Stimulated activated CD8-positive, alpha-beta memory T cell treated with anti-CD3 and anti-CD28 coated beads, Interleukin-7, amount 100 ng/mL, for 24 hours (primary cell): ENCODE measurements at places on chromosomes 3 and 15.

GRCh38 chr15:101027920-101028319 is 108.8 kb downstream of the LRRK1 start:
- DNase-seq, result no peak

DNA sequence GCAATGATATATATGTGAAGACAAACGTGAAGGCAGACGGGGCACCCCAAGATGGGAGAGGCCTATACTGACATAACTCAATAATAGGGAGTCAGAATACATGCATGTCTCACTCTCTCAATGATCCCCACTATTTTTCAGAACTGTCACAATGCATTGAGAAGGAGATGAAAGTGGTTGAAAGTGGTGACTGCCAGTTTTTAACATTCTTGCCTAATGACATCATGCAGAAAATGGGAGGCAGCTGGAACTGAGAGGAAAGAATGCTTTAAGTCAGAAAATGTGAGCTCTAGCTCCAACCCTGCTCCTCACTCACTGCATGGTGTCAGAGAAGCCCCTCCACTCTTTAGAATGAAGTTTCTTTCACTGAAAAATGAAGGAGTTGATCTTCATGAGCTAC is 55.3 kb upstream of the P2RY1 start:
- DNase-seq, result no peak

DNA sequence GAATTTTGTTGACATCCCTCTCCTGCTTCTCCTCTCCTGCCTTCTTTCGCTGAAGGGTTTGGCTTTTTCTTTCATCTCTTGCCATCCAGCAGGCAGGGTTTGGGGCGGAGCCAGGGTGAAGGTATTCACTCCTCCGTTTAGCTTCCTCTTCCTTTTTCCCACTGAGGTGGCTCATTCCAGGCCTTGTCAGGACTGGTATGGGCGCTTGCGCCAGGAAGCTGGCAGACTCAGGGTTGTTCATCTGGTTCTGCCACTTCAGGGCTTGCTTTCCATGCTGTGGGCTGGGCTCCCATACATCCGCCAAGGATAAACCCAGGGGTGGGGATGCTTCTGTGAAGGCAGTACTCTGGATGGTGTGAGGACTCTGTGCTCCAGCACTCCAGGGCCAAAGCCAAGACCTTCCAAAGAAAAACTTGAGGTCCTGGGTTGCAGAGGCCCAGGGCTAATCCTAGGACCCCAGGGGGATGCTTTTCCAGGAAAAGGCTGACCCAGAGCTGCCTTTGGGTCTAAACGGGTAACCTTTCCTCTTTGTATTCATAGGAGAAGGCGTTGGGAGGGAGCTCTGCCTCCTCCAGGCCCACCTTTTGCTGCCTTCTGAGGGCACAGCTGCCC is 7.7 kb upstream of the AMOTL2 start:
- no peak for DNase-seq

DNA sequence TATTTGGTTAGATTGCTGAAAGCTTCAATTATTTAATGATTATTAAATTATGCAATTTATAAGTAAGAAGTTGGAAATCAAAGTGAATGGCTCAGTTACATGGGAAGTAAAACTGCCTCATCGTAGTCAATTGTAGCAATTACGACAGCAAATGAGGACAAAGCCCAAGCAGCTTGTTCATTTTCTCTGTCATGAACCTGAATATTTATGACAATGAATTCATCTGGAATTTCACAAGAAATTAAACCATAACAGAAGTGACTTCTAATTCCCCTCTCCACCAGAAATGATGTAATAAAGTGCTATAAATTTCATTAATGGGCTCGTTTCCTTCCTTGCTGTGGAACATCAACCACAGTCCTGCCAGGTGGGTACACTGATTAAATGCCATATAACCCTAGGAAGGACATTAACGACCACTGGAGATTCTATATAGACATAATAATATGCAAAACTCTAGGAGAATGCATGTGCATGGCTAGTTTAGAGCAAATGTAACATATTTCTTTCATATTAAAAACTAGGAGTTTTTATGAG is 273.8 kb upstream of the DCBLD2 start:
- no peak for DNase-seq

- no peak for DNase-seq
These were observed 9.3 kb upstream of the TM4SF18 start for GRCh38 chr3:149342413-149343380.

- no peak for DNase-seq
These were observed 68.0 kb upstream of the ACAN start for GRCh38 chr15:88735212-88735611.

- no peak for DNase-seq
These were observed 795.1 kb upstream of the ARPP21 start for GRCh38 chr3:34844323-34844620.

- DNase-seq, result no peak
These were observed 462.2 kb upstream of the SUCLG2 start for GRCh38 chr3:68116580-68116979.

GRCh38 chr15:78058401-78058935 is 19.0 kb downstream of the TBC1D2B start:
- no peak for DNase-seq

- DNase-seq, result no peak
These were observed 65.2 kb downstream of the NR2F2 start for GRCh38 chr15:96395687-96396086.

- no peak for DNase-seq
These were observed 72.4 kb downstream of the BFSP2 start for GRCh38 chr3:133472242-133472641.

DNA sequence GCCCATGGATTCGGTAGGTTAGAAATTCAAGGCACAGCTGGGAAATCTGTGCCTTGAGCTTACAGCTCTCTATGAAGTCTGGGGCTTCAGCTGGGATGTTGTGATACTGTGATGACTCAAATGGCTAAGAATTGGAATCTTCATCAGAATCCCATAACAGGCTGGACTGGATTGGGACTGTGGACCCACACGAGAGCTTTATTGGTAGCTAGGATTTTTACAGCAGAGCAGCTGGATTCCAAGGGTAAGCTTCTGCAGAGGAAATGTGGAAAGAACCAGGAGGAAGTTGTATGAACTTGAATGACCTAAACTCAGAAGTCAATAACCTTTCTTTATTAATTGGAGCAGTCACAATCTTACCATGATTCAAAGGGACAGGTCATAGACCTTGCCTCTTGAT is 1187.1 kb downstream of the ROBO1 start:
- no peak for DNase-seq

DNA sequence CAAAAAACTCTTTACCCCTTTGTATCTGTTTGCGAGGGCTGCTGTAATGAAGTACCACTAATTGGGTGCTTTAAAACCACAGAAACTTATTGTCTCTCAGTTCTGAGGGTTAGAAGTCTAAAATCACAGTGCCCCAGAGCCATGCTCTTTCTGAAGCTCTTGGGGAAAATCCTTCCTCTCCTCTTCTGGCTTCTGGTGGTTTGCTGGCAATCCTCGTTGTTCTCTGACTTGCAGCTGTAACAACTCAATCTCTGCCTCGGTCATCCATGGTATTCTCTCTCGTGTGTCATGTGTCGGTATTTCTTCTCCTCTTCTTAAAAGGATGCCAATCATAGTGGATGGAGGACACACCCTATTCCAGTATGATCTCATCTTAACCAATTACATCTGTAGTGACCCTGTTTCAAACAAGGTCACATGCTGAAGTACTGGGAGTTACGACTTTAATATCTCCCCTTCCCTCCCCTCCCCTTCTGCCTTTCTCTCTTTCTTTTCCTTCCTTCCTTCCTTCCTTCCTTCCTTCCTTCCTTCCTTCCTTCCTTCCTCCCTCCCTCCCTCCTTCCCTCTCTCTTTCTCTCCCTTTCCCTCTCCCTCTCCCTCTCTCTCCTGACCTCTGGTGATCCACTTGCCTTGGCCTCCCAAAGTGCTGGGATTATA is 6.5 kb upstream of the ARL8B start:
- no peak for DNase-seq

DNA sequence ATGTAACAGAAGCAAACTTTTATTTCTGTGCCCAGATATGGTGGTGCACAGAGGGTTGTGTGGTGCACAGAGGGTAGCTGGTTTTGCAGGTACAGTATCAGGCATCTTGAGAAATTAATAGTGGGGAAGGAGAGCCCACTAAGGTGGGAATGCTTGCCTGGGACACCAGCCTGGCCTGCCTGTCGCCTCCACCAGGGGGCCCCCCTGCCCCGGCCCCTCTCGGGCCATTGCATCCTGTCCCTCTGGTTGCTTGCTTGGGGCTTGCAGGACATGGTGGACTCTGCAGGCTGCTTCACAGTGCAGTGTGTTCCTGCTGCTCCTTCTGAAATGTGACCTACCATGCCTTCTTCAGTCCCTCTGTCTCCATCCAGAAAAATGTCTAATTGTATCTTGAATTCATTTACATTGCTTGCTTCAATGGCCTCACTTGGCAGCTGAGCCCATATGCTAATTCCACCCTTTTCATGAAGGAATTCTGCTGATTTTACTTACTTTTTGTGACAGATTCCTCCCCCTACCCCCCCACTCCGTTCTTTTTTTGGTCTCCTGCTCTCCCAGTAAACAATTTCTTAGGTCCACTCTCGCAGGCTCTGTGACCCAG is 73.6 kb downstream of the EEFSEC start:
- DNase-seq, result no peak

- no peak for DNase-seq
These were observed 81.7 kb downstream of the RYR3 start for GRCh38 chr15:33392453-33392852.

GRCh38 chr15:34987609-34988026 is 469 bp downstream of the ZNF770 start:
- no peak for DNase-seq

GRCh38 chr15:60761505-60761845 is 282.5 kb upstream of the ICE2 start:
- DNase-seq, result no peak

DNA sequence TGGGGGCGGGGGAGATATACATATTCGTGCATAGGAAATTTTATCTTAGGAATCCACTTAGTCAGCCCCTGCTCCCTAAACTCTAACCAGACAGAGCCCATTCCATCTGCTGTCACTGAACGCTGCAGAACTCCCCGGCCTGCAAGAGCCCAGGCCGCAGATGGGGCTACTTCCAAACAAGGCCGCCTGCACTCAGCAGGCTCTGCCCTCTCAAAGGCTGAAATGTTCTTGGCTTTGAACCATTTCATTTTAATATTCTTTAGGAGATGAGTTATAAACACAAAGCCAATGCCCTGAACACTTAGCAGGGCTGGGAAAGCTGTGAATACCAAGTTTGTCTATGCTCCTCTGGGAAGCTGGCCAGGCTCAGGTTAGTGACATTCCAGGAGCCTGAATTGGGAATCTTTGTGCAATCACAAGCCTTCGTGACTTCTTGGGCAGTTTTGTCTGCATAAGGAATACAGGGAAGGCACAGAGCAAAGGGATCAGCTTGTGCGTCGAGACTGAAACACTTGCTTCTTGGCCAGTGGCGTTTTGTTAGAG is 65.0 kb downstream of the SYNM start:
- DNase-seq, result no peak

GRCh38 chr3:138036572-138036971 is 26.6 kb downstream of the CLDN18 start:
- no peak for DNase-seq

DNA sequence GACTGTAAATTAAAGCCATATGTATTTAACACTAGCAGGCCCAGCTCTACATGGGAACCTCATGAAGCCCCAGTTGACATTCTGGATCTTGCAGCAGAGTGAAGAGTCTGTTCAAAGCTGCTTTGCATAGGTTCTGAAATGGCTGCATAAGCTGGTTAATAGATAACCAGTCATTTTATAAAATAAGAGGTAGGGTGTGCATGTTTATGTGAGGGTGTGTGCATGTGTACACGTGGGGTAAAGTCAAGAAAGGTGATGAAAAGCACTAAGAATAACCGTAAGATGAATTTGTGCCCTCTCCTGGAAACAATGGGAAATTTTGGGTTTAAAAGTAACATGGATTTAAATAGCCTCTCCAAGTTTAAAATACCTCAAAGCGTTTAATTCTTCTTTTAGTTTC is 33.0 kb downstream of the PAQR9 start:
- no peak for DNase-seq

GRCh38 chr3:30401971-30402370 is 204.4 kb upstream of the TGFBR2 start:
- DNase-seq, result no peak

GRCh38 chr3:159536876-159537275 is 451.8 kb upstream of the IL12A start:
- DNase-seq, result no peak

GRCh38 chr3:23389686-23390085 is 186.6 kb downstream of the UBE2E2 start:
- DNase-seq, result no peak

DNA sequence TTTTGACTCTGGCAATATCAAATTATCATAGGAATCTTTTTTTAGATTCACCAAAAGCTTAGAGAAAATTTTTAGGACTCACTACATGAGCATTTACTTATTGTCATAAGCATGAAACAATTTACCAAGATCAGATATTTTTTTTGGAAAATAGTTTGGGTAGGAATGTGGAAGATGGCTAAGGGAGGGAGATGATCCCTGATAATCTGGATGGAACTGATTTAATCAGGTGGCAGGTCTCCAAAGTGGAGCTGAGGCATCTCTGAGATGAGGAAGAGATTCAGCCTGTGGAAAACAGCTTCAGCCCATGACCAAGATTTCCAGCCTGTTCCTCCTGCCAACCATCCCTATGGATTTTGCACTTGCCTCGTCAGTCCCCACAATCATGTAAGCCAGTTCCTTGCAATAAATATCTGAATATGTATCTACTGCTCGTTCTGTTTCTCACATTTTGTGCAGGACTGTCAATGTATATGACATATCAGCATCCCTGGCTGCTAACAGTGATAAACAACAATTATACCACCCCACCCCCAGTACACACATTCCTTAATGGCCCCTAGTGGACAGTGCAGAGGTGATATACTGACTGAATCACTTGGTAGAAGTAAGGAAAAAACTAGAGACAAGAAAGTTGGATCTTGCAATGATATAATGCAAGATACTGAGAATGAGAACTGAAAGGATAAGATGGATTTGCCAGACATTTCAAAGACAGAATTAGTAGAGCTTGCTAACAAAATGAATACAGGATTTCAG is 183.8 kb downstream of the NEK10 start:
- no peak for DNase-seq

DNA sequence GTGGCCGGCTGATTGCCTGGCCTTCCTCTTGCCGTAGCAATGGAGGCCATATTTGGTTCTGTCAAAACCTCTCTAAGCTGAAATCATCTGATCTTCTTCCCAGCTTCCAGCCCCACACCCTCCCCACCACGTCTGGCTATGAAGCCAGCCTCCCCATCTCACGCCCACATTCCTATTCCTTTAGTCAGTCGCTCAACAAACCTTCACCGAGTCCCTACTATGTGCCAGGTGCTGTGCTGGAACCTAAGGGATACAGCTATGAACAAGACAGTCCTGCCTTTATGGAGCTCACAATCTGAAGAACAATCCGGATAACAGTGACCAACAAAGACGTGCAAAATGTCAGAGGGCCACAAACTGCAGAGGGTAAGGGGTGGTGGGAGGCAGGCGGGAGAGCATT is 31.9 kb upstream of the SMAD6 start:
- DNase-seq, result no peak

GRCh38 chr3:171959532-171960089 is 79.8 kb upstream of the FNDC3B start:
- no peak for DNase-seq

- no peak for DNase-seq
These were observed 556.9 kb downstream of the IGSF11 start for GRCh38 chr3:118477768-118478167.
